Stimulated activated CD4-positive, alpha-beta T cell treated with anti-CD3 and anti-CD28 coated beads, Interleukin-12 subunit alpha, Interleukin-12 subunit beta, amount 100 ng/mL, for 4 hours (primary cell): ENCODE measurements at places on chromosomes 4 and X.

DNA sequence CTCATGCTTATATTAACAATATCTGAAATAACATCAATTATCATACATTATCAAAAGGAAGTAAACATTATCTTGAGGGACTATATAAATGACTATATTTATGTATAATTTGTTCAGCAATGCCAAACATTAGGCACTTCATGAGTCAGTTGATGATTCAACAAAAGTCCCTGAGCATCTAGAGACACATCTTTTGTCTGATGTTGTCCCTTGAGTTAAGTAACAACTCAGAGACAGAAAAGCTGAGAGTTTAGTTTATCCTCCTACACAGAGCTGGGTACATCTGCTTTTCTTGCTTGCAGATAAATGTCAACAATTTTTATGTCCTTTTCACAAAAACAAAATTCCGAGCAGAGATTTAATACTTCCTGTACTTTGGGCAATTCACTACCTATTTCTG is 311.1 kb downstream of the INPP4B start:
- DNase-seq, result no peak

DNA sequence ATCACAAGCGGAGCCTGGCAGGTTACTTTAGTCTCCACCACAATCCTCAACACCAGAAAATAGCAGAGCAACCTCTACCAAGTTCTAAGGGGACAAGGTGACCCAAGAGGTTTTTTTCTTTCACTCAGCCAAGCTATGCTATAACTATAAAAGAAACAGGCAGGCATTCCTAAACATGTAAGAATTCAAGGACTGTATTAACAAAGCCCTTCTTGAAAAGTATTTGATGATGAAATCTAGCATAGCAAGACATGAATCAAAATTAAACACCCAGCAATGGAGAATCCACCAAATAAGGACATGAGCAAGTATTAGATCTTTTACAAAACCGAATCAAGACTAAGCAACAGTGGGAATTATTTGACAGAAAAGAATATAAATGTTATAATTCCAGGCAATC is 25.7 kb upstream of the C1QTNF7 start:
- no peak for DNase-seq

- no peak for DNase-seq
These were observed 187.8 kb upstream of the MBNL3 start for GRCh38 chrX:132676561-132677186.

DNA sequence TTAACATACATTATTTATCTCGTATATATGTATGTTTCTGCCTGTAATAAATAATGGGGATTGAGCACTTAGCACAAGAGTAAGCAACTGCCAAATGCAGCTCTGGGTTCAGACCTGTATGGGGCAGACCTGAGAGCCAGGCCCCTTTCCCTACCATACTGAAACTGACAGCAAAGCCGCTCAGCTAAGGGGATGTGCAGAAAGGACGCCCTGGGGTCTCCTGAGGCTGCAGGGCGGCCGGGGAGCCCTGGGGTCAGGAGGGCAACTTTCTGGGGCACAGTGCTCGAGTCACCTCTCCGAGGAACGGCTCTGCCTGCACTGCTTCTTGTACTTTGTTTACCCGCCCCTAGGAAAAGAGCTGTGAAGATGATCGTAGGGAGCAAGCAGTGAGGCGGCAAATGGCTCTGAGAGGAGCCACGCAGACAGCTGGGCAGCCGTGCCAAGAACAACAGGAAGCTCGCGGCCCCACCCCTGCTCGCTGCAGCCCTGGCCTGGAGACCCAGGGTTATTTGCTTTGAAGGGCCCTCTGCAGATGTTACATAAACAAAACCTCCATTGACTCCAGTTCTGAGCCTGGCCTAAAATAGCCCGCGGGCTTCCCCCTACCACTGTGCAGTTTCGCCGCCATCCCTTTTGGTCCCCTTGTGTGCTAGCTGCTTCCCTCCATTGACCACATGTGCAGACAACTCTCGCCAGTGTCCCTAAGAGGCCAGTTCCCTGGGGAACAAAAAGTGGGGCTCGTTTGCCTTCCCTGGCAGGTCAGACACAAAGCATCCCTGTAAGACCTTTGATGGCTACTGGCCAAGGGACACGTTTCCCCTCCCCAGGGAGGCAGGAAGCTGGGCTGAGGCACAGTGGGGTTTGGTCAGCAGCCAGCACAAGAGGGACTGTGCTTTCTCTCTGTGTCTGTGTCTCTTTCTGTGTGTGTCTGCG is 111.3 kb upstream of the LNX1 start:
- no peak for DNase-seq

GRCh38 chrX:153310901-153311300 is 10.7 kb downstream of the PNMA6F start:
- no peak for DNase-seq

DNA sequence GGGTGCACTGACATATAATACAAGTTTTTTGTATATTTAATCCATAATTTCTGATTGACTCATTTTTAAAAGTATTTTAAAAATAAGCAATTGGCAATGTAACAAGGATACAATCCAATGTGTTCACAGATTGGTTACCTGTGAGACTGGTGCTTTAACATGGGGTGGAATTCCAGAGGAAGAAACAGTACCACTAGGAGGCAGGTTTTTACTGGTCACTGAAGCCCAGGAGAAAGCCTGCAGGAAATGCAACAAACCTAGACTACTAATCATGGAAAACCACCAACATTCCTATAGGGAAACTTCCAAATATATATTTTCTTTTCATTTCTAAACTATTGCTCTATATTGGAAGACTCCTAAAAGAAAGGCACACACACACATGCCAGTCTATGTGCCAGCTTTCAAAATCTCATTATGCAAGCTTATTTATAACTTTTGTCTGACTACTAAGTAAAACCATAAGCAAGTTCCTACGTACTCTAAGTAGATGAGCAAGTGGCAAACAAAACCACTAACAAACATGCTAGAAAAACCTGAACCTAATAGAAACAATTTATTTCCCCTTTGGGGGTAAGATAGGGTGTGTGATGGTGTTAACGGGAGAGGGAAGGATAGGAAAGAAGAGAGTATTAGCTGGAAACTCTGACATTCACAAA is 19.2 kb downstream of the G3BP2 start:
- no peak for DNase-seq

DNA sequence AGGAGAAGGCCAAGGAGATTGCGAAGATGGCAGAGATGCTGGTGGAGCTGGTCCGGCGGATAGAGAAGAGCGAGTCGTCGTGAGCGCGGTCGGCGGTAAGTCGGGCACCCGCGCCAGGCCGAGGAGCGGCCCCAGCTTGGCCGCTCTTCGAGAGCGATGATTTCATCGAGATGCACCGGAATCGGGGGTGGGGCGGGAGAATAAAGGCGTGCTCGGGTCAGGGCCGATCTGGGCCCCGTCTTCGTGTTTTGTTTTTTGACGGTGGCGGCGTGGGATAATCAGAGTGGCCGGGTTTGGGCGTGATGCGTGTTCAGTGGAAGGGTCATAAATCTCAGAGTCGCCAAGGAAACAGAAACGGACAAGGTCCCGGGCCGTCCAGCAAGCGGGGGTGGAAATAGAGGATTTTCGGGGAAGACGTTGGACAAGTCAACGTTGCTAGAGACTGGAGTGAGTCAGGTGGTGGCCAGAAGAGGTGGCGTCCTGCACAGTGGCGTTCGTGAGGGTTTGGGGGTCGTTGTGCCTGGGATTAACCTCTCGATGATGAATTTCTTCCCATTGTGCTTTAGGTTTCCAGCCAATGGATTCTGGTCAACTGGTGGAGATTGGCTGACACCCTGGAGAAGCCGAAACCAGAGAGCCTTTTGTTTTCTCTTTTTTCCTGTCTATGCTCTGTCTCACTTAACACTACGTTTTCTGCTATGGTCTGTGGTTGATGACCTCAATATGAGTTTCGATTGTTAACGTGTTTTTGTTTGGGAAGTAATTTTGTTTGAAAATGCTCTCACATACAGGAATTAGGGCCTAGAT is 882 bp downstream of the MRFAP1 start:
- DNase-seq, result peak; percentile 43

DNA sequence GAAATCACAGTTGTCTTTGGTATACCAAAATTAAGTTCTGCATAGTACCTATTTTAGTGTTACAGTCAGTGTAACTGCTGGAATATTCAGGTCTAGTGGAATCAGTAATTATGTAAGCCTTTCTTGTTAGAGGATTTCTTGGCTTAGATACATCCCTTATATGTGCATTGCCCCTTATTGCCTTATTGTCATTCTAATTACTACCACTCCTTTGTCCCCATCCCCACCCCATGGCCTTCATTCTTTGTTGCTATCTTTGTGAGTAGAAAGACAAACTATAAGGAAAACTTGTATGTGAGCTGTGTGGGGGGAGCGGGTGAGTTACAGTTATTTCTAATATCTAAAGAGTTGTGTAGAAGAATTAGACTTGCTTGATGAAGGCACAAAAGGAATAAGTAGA is 36.9 kb upstream of the RPA4 start:
- no peak for DNase-seq

DNA sequence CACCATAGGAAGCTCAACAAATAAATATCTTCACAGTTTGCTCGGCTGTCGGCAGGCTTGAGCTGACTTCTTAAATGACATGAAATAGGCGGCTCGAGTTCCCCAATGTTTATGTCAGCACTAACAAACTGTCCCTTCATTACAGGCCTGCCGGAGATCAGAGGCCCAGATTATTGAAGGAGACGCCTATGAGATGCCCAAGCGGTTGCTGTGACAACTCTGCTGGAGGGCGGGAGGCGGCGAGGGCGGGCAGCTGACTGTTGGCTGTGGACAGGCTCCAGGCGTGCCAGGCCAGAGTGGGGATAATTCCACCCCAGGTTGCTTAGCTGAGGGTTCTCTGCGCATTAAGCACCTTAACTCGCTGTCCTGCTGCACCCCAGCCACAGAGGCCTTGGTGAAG is 39.2 kb upstream of the MSX1 start:
- no peak for DNase-seq

- no peak for DNase-seq
These were observed 60.8 kb upstream of the TMEM33 start for GRCh38 chr4:41874398-41874797.

DNA sequence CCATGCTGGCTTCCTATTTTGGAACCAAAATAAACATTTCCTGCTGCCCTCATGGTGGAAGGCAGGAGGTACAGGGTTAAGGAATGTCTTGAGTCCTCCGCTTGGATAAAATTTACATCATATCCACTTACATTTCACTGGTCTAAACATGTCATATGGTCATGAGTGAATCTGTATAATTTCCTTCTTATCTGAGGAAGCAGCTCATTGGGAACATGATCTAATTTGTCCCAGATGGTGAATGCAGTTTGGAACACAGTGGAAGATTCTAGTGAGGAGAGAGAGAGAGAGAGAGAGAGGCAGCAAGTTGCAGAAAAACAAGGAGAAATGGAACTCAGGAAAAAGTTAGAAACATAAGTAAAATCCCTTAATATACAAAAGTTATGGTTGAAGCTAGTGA is 46.8 kb downstream of the MXRA5 start:
- DNase-seq, result no peak

DNA sequence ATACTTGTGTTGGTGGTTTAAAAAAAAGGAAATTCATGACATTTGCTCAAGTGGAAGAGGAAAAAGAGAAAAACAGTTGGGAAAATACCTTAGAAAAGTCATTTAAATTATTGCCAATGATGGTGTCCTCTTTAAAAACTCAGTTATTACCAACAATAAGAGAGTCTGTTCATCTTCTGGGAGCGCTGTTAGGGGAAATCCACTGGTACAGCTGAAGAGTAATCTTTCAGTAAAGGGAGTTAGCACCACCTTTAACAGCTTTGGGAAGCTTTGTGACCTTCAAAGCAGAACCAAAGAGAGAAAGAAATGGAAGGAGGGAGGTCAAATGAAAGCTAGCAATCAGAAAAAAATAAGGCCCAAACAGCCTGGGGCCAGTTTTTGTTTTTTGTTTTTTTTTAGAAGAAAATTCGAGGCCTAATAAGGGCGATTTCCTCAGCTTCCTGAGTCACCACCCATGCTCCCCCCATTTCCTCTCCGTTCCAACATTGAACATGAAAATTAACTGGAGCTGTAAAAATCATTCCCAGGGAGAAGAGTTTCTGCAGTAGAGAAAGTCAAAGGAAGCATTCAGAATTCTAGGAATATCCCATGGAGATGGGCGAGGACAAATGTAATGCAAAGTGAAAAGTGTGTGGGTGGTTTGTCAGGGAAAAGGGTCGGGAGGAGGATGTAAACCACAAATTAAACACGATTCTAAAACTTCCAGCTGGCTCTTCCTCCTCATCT is 115.1 kb downstream of the SH3KBP1 start:
- DNase-seq, result no peak
